ENCODE measurements at places on chromosomes 2 and 18.

DNA sequence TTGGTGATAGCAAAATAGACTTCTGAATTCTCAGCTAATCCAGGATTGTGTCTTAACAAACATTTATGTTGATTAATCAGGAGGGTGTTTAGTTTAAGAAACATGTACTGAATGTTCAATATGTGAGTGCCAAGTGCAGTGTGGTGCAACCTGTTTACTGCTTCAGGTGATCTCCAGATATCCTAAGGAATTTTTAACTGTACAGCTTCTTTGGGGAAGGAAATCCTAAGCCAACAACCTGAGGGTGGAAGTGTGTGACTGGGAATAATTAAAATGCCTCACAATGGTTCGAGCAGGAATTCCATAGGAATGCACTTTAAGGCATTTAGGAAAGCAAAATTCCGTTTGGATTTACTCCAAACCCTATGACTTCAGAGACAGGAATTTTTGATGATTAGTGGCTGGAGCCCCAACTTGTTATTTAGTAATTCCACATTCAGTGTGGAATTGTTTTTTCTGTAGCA is 16.4 kb downstream of the CRIM1 start:
- no peak for DNase-seq

DNA sequence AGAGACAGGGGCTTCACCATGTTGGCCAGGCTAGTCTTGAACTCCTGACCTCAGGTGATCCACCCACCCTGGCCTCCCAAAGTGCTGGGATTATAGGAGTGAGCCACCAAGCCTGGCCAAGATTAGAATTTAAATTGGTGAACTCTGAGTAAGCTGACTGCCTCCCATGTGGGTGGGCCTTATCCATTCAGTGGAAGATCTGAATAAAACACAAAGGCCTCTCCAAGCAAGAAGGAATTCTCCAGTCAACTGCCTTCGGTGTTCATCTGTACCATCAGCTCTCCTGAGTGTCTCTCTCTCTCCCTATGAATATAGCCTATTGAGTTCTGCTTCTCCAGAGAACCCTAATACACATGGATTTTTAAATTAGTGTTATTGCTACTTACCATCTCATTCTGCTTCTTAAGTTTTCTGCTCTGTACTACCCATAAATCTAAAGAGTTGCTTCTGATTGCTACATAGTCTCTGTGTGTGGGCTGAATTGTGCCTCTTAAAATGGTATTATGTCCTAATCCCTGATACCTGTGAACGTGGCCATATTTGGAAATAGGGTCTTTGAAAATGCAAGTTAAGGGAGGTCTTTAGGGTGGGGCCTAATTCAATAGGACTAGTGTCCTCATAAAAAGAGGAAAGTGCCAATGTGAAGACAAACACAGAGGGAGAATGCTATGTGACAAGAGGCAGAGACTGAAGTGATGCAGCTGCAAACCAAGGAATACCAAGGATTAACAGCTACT is 36.3 kb downstream of the FBXO11 start:
- DNase-seq: no peak

DNA sequence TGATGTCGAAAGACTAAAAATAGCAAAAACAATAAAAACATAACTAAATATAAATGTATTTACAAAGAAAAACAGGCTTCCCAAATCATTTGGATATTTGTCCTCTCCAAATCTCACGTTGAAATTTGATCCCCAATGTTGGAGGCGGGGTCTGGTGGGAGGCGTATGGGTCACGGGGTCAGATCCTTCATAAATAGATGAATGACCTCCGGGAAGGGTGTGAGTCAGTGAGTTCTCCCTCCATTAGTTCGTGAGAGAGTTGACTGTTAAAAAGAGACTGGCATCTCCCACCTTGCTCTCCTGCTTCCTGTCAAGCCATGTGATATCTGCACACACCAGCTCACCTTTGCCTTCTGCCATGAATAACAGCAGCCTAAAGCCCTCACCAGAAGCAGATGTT is 703.0 kb downstream of the TMEM182 start:
- DNase-seq: no peak

DNA sequence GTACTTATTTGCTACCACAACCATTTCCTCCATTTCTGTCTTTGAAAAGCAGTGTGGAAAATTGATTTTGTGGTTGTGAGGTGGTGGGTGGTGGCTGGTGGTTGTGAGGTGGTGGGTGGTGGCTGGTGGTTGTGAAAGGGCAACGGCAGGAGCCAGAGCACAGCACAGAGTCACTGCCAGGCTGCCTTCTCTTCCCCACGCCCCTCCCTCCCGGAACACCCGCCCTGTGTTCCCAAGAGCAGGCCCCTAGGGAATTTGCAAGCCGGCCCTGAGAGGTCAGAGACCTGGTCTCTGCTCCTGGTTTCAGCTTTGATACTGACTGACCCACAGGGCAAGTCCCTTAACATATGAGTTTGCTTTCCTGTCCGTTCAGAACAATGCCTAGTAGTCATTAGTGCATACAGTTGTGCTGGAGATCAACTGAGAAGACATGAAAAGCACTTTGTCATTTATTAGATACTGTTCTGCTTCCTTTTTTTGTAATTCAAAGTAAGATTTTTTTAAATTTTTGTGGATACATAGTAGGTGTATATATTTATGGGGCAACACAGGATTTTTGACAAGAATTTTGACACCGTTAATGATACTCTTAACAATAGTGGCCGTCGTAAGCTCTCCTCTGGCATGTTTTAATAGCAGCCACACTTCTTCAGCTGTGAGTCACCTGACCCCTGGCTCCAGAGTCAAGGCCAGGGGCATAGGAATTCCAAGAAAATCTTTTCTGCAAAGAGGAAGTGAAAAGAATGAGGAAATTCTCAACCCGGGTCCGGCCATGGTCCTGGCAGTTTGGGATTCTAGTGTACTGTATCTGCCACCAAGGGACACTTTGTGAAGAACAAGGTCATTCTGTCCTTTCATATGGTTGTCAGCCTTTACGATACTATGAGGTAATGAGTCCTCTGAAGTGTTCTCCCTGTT is 53.2 kb downstream of the ITGA6 start:
- no peak for DNase-seq

- DNase-seq: no peak
Measured at GRCh38 chr2:217816396-217816869, 186.4 kb downstream of the TNS1 start.
